Activated CD4-positive, alpha-beta memory T cell treated with anti-CD3 and anti-CD28 coated beads for 36 hours (primary cell): ENCODE measurements at places on chromosomes 3 and 15. TPM values are rescaled to one million over a fixed set of nuclear protein-coding genes. Genes with fewer than 3 reads are reported as not detected.
A peak's percentile ranks its signal among the peaks of the same experiment; 100 is the strongest.

- DNase-seq, result no peak
Measured at GRCh38 chr15:74283368-74283767, 47.2 kb downstream of the CCDC33 start.

GRCh38 chr3:69925506-69925905, 74.0 kb upstream of the SAMMSON start:
- DNase-seq, result no peak

Gene TMEM43
- total RNA-seq, result 32.4 TPM

GRCh38 chr3:122498152-122498551, 16.6 kb downstream of the KPNA1 start:
- no peak for DNase-seq

GRCh38 chr3:187319699-187320302, 28.3 kb upstream of the MASP1 start:
- DNase-seq, result peak; percentile 78

Gene HIGD1A
- 63.7 TPM for total RNA-seq

GRCh38 chr3:83523470-83524073, 1435.2 kb upstream of the CADM2 start:
- DNase-seq, result no peak

Gene CLCN2
- total RNA-seq, result 3.7 TPM
